ENCODE measurements at places on chromosomes 1 and 21. TPM values are rescaled to one million over a fixed set of nuclear protein-coding genes. Genes with fewer than 3 reads are reported as not detected.

The CD1C gene
- not detected for total RNA-seq

DNA sequence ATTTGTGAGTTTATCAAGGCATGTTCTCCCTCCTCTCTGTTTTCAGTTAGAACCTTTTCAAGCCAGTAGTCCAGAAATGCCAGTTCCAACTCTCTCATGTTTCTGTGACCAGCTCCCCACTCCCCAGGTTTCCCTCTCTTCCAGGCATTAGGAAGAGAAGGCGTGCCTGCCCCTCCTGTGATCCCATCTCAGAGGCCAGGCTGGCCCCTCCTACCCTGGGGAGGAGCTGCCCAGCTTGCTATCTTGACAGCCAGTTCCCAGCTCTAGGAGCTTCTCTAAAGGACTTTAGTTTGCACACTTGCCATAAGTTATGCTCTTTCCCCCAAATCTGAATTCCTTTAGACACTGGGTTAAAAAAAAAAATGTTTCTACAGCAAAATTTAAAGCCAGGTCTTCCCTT is 8.9 kb downstream of the HYI start:
- peaks cover 61% of the 10 kb centered on the region for H3K36me3 ChIP-seq
- H3K4me1 ChIP-seq, result no peaks in the 10 kb centered on the region
- no peak for DNase-seq
- H3K27ac ChIP-seq, result no peak overlapping the region
- H3K27me3 ChIP-seq, result no peaks in the 10 kb centered on the region

GRCh38 chr1:2554621-2555387 is 1.4 kb upstream of the TNFRSF14 start:
- peaks cover 50% of the 10 kb centered on the region for H3K4me1 ChIP-seq
- DNase-seq, result peak; percentile 59
- peak overlapping the region; percentile 95 for H3K4me3 ChIP-seq
- H3K36me3 ChIP-seq, result peaks cover 32% of the 10 kb centered on the region
- H3K27ac ChIP-seq, result peak overlapping the region; percentile 95
- H3K27me3 ChIP-seq, result no peaks in the 10 kb centered on the region

DNA sequence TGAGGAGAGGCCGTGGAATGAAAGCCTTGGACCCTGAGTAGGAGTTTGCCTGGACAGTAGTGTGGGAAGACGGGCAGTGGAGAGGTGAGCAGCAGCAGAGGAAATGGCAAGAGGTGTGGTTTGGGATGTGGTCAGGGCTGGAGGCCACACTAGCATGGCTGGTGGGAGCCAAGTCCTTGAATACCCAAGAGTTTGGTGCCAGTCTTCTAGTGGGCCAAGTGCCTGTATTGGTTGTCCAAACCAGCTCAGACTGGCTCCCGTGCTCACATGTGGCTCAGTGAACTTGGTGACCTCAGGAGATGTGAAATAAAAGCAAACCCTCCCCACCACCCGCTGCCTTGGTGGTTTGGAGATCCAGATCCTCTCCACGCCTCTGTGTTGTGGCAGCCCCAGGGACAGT is 2.4 kb downstream of the GUCA2A start:
- peaks cover 9% of the 10 kb centered on the region for H3K4me1 ChIP-seq
- no peak overlapping the region for H3K4me3 ChIP-seq
- no peak for DNase-seq
- no peak overlapping the region for H3K27ac ChIP-seq
- no peaks in the 10 kb centered on the region for H3K36me3 ChIP-seq
- peaks cover 13% of the 10 kb centered on the region for H3K27me3 ChIP-seq

The IFNGR2 gene
- total RNA-seq, result 4.7 TPM

The ALG6 gene
- total RNA-seq, result 21.7 TPM

DNA sequence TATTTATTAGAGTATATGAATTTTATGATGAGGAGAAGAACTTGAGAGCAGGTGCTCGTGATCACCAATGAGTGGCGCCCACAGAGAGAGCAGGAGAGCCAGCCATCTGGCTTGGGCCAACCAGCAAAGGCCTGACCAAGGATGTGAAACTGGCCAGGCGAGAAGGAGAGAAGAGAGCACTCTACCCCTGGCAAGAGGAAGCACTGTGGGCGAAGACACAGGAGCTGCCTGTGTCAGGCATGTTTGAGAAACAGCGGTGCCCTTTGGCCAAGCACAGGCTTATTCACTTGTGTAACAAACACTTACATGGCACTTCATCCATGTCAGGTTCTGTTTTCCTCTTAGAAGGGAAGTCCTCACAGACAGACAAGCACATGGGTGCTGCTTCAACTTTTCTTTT is 4.2 kb upstream of the SIPA1L2 start:
- H3K27ac ChIP-seq, result no peak overlapping the region
- peaks cover 11% of the 10 kb centered on the region for H3K4me1 ChIP-seq
- H3K4me3 ChIP-seq, result no peak overlapping the region
- no peaks in the 10 kb centered on the region for H3K36me3 ChIP-seq
- peaks cover 26% of the 10 kb centered on the region for H3K27me3 ChIP-seq
